NCI-H187 (cell line): ENCODE measurements at places on chromosomes 7 and 10.

GRCh38 chr7:104153287-104153686 is 54.5 kb downstream of the ORC5 start:
- DNase-seq: no peak

DNA sequence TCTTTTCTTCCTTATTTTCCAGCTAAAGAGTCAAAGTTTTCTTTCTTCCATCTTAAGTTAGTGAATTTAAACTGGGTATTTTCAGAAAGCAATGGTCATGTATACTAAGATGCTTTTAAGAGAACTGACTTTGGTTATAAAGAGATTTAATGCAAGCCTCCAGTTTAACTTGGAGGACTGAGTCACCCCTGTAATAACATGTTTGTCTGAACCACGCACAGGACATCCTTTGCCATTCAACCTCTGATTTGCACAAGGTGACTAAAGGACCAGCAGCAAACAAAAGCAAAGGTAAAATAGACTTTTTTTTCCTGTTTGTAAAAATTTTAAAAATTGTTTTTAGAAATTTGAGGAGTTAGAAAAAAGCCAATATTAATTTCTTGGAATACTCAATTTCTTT is 2.9 kb downstream of the HYAL4 start:
- DNase-seq: no peak

GRCh38 chr10:113895018-113895417 is 40.6 kb downstream of the NHLRC2 start:
- no peak for DNase-seq

GRCh38 chr7:115779561-115779960 is 251.0 kb downstream of the TFEC start:
- DNase-seq: no peak

DNA sequence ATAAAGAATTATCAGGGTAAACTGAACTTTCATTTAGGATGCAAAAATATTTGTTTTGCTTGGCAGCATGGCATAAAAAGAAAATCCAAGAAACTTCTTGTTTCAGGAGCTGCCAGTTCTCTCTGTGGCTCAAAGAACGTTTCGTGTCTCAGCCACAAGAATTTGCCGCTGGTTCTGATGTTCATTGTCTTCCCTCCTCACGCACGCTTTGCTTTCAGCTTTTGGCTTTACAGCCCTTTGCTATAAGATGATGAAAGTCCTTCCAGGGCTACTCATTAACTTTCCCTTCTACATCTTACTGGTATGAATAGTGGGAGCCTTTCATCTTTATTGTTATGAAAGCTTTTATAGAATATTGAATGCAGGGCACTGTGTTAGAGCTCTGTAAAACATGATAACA is 124.7 kb downstream of the BICC1 start:
- DNase-seq: no peak

GRCh38 chr7:1928645-1929348 is 258.7 kb downstream of the ELFN1 start:
- no peak for DNase-seq

GRCh38 chr10:11520892-11521291 is 90.6 kb downstream of the USP6NL start:
- DNase-seq: no peak

DNA sequence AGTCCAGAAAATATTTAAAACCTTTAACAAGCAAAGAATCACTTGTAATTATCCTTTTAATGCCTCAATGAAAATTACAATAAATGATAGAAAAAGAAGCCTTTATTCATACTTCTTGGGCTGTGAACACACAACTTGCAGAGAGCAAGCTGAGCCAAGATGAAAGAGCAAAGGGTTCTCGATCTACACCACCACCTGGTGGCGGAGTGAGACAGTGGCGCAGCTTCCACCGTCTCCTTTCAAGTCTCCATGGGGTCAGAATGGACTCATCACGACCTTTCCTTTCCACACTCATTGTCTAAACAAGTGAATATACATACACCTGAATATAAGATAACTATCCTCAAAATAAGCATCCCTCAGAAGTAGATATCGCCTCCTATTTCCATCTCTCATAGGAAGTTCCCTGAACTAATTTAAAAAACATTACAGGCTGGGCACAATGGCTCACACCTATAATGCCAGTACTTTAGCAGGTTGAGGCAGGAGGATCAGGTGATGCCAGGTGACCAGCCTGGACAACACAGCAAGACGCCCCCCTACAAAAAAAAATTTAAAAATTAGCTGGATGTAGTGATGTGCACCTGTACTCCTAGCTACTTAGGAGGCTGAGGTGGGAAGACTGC is 40.7 kb downstream of the ATE1 start:
- peak; percentile 3 for DNase-seq

DNA sequence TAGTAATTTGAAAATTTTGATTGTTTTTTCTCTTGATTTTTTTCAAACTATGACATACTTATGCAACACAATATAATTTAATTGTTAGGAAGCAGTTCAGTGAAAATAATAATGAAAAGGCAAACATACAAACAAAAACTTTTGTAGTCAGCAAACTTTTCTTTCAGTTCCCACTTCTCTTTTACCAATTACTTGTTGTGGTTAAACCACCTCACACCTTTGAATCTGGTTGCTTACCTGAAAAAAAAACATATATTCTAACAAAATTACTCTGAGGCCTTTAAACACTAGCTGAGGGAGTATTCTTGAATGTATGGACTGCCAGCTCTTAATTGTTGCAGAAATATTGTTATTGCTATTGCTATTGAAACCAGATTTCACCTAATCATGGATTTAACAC is 266.2 kb upstream of the SEMA3C start:
- no peak for DNase-seq

- no peak for DNase-seq
These were observed 39.6 kb downstream of the SORCS3 start for GRCh38 chr10:104680467-104681401.

DNA sequence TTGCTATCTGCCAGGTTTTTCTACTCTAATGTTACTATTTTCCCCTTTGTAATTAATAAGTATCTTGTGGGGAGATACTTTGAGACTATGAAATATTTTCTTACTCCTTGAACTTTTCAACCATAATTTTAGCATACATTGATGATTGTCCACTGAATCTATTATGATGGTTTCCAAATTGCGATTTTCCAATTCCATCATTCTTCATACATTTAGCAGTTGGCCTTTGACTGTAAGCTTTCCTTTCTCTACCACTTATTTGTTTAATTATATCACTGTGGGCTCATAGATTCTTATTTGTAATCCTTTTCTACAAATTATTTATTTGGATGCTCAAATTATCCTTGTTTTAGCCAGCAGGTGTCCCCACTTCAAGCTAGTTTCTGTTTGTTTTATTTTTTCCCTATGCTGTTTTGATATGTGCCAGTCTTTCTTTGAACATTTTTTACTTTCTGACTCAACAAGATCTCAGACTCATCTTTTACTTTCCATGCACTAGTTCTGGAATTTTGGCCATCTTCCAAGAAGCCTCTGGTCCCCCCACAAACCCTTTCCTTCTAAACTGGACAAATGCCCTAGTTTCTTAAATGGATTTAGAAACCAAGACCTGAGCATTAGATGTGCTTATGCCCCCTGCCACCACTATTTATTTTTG is 11.4 kb upstream of the MRPS16 start:
- DNase-seq: no peak

DNA sequence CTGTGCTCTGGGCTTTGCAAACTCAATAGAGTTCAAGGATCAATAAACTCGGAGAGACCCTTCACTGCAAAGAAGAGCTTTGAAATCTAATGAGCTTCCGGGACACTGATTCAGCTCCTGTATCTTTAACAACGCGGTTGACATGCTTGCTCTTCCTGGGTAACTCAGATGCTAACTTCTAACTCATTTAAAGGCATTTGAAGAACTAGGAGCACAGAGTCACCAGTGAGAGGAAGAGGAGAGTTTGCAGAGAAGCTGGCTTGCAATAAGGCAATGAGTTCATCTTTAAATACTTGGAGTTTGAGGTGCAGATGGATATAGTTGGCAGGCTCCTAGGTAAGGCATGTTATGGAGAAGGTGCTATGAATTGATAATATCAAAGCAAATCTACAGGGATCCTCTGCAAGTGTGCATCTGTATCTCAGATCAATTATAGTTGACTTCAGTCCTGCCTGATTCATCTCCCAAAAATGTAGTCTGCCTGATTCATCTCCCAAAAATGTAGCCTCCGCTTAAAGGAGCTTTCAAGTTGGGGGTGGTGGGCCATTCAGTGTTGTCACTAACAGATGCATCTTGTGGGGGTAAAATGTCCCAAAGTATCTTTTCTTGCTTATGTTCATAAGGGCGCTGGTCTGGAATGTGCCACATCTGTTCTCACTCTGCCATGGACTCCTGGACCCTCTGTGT is 182.5 kb upstream of the PRSS58 start:
- DNase-seq: no peak

- DNase-seq: no peak
These were observed 30.8 kb upstream of the NRP1 start for GRCh38 chr10:33365301-33365700.

DNA sequence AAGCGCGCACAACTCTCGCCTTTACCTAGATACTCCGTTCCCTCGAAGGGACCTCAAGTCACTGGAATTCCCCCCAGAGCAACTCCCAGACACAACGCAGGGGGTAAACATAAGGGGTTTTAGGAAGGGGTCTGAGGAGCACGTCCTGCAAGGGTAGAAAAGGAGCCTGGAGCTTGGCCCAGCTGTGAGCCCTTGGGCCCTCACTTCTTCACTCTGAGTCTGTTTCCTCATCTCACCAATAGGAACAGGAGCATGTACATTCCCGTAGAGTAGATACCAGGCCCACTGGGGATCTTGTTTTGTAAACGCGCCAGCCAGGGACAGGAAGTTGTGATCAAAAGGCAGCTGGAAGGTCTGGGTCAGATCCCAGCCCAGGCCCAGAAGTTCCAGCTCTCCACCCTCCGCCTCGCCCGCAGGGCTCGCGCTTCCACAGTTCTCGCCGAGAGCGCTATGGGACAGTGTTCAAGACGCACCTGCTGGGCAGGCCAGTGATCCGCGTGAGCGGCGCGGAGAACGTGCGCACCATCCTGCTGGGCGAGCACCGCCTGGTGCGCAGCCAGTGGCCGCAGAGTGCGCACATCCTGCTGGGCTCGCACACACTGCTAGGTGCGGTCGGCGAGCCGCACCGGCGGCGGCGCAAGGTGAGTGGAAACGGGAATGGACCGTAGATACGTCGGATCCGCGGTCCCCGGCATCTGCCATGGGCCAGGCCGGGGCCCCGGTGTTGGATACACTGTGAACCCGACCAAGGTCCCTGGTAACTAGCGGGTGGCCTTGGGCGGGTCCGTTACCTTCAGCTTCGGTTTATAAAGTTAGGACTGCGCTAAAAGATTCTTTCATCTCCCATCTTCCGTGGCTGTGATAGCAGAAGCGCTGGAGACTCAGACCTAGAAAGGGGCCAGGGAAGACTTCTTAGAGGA is 1.3 kb downstream of the CYP26C1 start:
- DNase-seq: no peak

DNA sequence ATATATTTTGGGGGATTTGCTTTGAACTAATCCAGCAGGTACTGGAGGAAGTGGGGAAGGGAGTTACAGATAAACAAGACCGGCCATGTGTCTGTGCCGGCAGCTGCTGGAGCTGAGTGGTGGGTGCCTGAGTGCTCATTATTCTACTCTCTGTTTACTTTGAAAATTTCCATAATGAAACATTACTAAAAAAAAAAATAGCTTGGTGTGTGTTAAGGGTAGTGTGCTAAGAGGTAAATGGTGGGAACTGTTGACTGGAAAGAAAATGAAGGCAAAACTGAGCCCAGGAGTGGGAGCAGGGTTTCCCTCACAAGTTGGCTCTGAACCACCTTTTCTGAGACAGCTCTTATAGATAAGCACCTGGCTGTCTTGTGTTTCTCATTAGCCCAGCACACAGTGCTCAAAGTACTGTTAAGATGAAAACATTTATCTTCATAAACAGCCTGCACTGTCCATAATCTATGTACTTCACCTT is 50.6 kb downstream of the PARD3 start:
- no peak for DNase-seq

GRCh38 chr7:116842371-116842770 is 20.0 kb upstream of the CAPZA2 start:
- no peak for DNase-seq

DNA sequence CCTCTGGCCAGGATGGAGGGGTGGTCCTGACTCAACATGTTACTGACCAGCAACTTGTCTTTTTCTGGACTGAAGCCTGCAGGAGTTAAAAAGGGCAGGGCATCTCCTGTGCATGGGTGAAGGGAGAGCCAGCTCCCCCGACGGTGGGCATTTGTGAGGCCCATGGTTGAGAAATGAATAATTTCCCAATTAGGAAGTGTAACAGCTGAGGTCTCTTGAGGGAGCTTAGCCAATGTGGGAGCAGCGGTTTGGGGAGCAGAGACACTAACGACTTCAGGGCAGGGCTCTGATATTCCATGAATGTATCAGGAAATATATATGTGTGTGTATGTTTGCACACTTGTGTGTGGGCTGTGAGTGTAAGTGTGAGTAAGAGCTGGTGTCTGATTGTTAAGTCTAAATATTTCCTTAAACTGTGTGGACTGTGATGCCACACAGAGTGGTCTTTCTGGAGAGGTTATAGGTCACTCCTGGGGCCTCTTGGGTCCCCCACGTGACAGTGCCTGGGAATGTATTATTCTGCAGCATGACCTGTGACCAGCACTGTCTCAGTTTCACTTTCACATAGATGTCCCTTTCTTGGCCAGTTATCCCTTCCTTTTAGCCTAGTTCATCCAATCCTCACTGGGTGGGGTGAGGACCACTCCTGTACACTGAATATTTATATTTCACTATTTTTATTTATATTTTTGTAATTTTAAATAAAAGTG is 6.0 kb downstream of the PLAU start:
- no peak for DNase-seq

DNA sequence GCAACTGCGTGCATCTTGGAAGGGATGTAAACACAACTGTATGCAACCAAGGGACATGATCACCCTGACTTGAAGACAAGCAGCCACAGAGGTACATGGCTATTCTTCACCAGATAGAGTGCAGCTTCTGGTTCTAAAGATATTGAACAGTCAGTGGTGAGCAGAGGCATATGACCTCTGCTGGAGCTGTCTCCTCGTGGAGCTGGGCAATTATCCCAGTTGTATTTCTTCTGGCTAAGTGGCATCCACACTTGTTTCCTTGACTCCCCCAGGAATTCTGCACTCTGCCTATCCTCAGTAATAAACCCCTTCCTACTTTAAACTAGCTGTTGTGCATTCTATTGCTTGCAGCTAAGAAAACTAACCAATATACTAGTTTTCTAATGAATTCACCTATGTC is 216.8 kb downstream of the THSD7A start:
- DNase-seq: no peak

- no peak for DNase-seq
These were observed 596.0 kb downstream of the XPNPEP1 start for GRCh38 chr10:109327266-109327665.

GRCh38 chr7:143345428-143345900 is 17.0 kb downstream of the FAM131B start:
- no peak for DNase-seq

- no peak for DNase-seq
These were observed 107.2 kb downstream of the SPDYE5 start for GRCh38 chr7:75599244-75599781.

DNA sequence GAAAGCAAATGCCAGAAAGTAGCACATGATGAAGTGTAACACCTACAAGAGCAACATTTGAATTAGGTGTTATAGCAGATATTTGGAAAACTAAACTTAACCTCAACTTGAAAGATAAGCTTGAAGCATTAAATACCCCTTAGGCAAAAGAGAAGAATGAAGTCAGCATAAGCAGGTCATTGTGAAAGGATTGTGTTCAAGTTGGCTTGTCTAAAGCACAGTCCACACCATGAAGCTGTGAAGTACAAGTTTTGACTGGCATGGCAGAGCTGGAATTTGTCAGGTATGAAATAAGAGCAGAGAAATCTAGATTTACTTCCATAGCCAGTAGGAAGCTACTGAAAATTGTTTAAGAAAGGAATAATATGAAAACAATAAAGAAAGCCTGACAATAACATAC is 480.3 kb upstream of the POT1 start:
- no peak for DNase-seq

- no peak for DNase-seq
These were observed 236.2 kb upstream of the KLF14 start for GRCh38 chr7:130970196-130970595.
